Activated T-helper 17 cell treated with anti-CD3 and anti-CD28 coated beads, Interleukin-2, amount 50 U/mL, for 72 hours (primary cell): ENCODE measurements at places on chromosomes 5 and 9.

- ATAC-seq: no peak
These were observed 6.5 kb downstream of the AMACR start for GRCh38 chr5:34001241-34001841.

- no peak for ATAC-seq
These were observed 217.1 kb downstream of the TRIM32 start for GRCh38 chr9:116904165-116904564.

GRCh38 chr5:151094030-151094851, 13.4 kb upstream of the TNIP1 start:
- ATAC-seq: peak; percentile 84

GRCh38 chr5:73417303-73418034, 31.1 kb downstream of the FOXD1 start:
- no peak for ATAC-seq

DNA sequence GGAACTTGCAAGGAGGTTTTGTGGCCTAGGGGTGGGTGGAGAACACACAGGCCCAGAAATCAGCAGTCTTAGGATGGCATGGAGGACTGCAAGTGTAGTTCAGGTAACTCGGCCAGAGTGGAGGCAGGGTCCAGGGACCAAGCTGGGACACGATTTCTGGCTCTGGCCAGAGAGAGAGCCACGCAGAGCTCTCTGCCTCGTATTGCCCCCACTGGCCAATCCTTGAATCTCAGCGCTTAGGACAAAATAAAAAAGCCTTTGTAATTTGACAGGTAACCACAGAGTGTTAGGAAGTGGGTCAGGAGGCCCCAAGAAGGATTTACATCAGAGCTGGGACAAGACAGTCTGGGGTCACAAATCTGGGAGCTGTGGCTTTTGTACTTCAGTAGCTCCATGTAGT, 11.7 kb downstream of the MAP3K1 start:
- peak; percentile 28 for ATAC-seq

DNA sequence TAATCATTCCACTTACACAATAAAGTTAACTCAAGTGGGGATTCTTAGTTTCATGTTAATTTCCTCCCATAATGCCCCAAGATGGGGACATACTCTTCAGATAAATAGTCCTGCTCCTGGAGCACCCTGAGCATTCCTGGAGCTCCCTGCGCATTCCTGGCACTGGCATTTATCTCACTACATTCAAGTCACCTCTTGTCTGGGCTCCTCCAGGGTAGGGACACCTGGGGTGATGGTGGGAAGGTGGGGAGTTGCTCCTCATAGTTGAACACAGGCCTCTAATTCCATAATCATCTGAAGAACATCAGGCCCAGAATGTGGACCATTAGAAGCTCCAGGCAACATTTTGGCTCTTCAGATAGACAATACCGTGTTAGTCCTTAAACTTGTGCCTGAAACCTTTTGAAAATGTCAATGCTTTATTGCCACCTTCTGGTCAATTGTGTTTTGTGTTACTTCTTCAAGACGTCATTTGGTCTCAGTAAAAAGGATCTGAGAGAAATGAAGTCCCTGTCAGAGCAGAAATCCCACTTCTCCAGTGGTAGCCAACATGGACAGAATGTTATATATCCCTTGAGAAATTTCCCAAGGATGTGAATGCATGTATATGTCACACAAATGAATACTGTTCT, 14.2 kb upstream of the AGGF1 start:
- no peak for ATAC-seq

DNA sequence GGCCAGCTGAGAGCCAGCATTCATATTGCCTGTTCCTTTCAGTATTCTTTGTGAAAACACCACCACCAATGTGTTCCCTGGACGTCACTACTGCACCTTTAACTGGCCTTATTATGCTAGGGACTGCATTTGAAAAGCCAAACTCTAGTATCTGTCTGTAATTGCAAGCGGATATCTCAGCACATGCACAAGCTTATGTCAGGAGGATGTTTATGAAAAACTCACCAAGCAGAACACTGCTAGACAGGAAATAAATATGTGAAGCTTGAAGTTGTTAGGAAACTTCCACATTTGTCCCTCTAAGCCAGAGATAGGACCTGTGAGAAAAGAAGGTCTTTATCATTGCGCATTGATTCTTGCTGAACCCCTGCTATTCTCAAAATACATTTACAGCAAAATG, 135.4 kb upstream of the CCDC152 start:
- ATAC-seq: no peak

DNA sequence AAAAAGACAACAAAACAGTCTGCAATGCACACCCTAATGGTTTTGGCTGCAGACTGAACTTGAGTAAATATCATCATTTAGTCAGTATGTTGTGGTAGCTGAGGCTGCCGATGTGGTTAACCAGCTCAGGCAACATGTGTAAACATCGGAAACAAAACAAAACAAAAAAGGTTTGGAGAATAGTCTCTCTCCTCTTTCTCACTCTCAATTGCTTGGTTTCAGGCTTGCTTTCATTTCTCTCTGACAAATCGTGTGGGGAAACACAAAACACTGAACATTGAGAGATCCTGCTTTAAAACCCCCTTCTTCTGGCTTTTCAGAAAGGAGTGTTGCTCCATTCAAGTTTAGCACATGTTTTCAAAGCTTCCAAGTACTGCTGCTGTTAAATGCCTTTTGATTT, 453.3 kb downstream of the BNC2 start:
- no peak for ATAC-seq

DNA sequence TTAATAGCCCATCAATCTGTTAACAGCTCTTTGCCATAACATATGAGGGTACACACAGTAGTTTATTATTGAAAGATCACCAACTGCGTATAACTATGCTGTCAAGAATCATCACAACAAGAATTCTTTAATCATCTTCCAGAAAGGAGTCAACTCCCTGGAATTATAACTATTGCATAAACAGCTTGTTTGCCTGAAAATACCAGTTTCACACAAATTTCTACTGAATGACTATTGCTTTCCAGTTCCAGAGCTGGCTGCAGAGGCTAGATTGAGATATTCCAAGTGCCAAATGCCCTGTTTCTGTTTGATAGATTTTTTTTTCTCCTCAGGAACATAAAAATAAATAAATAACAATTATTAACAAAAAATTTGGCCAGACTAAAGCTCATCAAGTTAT, 444.7 kb downstream of the TLE1 start:
- no peak for ATAC-seq

GRCh38 chr9:84385386-84386040, 45.0 kb upstream of the SLC28A3 start:
- no peak for ATAC-seq

GRCh38 chr9:130417602-130418001, 27.2 kb upstream of the ASS1 start:
- ATAC-seq: no peak

DNA sequence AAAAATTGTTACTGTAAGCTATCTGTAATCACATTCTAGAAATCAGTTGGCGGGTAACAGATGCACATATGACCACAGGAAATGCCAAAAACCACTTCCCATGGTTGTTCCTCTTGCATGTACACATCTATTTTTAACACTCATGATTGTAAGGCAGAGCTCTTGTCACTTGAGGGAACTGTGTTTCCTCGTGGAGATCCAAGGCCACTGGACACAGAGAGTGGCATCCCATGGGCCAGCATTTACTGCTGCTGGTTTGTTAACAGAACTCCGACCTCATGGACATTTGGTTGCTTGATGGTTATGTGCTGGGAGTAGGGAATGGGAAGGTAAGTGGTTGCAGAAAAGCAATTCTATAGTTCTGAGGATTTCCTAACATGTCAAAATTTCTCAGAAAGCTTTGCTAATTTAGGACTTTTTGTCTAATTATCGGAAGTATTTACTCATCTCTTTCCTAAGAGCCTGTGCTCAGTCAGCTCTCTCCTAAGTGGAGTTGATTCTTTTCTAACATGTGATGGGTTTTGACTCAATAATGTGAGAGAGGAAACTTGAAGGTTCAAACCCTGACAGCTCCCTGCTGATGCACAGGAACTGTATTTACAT, 202.0 kb upstream of the NR3C1 start:
- peak; percentile 65 for ATAC-seq

- no peak for ATAC-seq
These were observed 247.3 kb downstream of the BRINP1 start for GRCh38 chr9:119121899-119122298.

GRCh38 chr9:81613002-81613812, 76.1 kb downstream of the TLE1 start:
- ATAC-seq: no peak

- ATAC-seq: no peak
These were observed 5.5 kb upstream of the FGD3 start for GRCh38 chr9:92941861-92942260.

GRCh38 chr5:58462154-58462553, 2.3 kb upstream of the PLK2 start:
- no peak for ATAC-seq

DNA sequence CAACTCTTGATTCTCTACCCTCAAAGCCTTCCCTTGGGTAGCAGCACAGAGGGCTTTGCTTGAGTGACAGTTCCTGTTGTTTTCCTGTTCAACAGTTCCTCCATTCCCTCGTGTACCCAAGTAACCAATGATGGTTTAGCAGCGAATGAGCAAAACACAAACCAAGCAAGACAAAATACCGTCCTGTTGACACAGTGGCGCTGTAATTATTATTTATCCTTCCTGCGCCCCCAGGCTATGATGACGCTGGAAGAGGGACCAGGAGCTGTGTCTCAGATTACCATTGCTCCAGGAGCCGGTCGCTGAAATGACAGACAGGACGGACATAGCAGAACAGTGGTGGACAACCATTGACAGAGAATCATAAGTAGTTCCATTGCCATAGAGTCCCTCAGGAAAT, 154.8 kb downstream of the GADD45G start:
- ATAC-seq: no peak

DNA sequence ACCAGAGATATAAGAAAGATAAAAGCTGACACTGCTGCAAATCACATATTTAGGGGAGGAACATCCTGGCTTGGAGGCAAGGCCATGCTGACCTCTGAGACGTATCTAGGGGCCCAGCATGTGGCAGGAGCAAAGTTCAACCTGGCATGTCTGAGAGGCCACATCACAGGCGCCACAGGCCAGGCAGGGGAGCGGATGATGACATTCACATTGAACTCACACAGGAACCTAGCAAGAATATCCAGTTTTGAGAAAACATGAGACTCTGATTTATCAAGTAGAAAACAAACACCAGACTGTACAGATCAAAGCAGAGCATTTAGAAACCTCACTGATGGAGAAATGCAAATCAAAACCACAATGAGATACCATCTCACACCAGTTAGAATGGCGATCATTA, 64.2 kb upstream of the STK32A start:
- ATAC-seq: peak; percentile 52

- ATAC-seq: no peak
These were observed 144.5 kb downstream of the UNC13B start for GRCh38 chr9:35306283-35306682.

DNA sequence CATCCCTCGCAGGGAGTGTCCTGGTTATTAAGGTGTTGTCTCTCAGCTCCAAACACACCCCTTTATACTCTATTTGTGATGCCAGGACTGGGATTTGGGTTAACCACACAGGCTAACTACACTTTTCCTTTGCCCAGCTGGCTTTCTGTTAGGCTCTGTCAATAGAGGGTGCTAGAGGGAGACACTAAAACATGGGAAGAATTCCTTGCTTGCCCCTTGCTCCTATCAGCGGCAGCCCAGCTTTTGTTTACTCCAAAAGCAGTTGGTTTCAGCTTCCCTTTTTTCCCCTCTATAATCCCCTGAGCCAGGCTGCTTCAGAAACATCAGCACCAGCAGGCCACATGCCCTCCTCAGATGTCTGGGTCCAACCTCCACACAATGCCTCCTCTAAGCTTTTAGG, 297.1 kb downstream of the KCTD16 start:
- no peak for ATAC-seq

- ATAC-seq: peak; percentile 99
These were observed 16.1 kb upstream of the FKTN start for GRCh38 chr9:105541838-105542237.

GRCh38 chr5:42337143-42337542, 86.1 kb upstream of the GHR start:
- ATAC-seq: no peak

GRCh38 chr5:120874081-120874862, 410.2 kb downstream of the PRR16 start:
- no peak for ATAC-seq

DNA sequence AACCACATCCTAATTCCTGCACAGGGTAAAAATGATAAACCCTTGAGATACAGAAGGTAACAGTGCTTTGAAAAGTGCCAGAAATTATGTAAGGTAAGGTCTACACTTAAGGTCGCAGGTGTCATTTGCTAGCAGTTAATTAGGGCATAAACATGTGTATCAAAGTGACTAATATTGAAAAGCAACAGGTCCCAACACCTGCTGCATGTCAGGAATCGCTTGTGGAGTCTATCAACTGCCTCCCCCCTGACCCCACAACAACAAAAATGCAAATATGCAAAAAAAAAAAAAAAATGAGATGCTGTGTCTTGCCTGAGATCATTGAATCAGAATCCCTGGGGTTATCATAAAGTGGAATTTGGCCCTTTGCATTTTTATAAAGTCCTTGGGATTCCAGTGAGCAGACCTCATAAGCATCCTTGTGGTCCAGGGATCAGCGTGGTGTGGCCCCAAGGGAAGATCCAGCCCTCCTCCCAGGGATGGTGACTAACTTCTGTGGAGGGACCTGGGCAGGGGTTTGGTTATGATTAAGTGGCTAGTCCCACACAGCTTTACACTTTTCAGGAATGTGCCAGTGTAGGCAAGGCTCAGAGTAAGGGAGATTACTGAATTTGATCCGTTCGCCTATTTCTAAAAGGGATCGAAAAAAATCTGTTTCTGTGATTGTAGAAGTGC, 92.5 kb upstream of the TNFSF8 start:
- ATAC-seq: no peak

DNA sequence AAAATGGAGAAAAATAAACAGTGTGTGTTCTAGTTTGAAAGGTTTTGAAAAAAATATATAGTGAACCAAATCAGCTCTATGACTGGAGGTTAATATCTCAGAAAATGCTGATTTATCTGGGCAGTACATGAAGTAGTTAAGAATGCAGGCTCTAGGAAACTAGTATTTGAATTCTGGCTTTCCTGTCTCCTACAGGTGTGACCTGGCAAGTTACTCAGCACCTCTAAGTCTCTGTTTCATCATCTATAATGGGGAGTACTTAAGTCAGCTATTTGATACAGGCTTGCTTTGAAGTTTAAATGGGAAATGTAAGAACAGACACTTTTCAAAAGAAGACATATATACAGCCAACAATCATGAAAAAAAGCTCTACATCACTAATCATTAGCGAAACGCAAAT, 5.2 kb downstream of the GRAMD2B start:
- ATAC-seq: no peak

- ATAC-seq: no peak
These were observed 12.2 kb downstream of the ABCA1 start for GRCh38 chr9:104915753-104916152.

DNA sequence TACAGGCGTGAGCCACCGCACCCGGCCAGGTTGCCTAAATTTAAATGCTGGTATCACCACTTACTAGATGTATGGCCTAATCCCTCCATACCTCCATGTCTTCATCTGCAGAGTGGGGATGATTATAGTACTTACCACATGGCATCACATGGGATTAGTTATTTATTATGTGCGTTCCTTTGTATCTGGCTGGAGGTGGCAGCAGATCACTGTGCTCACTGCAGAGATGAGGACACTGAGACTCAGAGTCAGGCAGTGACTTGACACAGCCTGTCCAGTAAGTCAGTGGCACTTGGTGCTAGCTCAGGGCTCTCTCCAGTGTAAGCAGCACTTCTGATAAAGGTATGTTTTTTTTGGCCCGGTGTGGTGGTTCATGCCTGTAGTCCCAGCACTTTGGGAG, 38.4 kb upstream of the HAND1 start:
- ATAC-seq: no peak

GRCh38 chr5:159343295-159344094, 13.2 kb upstream of the IL12B start:
- ATAC-seq: peak; percentile 16
